ENCODE measurements at places on chromosomes 16 and 17.
A peak's percentile ranks its signal among the peaks of the same experiment; 100 is the strongest.

GRCh38 chr16:22864375-22864774 is 50.4 kb downstream of the HS3ST2 start:
- DNase-seq = no peak

DNA sequence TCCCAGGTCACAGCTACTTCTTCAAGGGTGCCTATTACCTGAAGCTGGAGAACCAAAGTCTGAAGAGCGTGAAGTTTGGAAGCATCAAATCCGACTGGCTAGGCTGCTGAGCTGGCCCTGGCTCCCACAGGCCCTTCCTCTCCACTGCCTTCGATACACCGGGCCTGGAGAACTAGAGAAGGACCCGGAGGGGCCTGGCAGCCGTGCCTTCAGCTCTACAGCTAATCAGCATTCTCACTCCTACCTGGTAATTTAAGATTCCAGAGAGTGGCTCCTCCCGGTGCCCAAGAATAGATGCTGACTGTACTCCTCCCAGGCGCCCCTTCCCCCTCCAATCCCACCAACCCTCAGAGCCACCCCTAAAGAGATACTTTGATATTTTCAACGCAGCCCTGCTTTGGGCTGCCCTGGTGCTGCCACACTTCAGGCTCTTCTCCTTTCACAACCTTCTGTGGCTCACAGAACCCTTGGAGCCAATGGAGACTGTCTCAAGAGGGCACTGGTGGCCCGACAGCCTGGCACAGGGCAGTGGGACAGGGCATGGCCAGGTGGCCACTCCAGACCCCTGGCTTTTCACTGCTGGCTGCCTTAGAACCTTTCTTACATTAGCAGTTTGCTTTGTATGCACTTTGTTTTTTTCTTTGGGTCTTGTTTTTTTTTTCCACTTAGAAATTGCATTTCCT is 3.4 kb upstream of the LPCAT2 start:
- DNase-seq = no peak

GRCh38 chr17:72575542-72576233 is 454.9 kb downstream of the SOX9 start:
- DNase-seq = no peak

GRCh38 chr16:68921637-68922036 is 78.3 kb downstream of the TANGO6 start:
- DNase-seq = no peak

GRCh38 chr17:50547035-50547735 is at the start of gene SPATA20:
Gene SPATA20, plus strand, starts transcription at chr17:50547174. Its CDS starts 35 bp downstream, at chr17:50547209.
- peak; percentile 75 for DNase-seq

DNA sequence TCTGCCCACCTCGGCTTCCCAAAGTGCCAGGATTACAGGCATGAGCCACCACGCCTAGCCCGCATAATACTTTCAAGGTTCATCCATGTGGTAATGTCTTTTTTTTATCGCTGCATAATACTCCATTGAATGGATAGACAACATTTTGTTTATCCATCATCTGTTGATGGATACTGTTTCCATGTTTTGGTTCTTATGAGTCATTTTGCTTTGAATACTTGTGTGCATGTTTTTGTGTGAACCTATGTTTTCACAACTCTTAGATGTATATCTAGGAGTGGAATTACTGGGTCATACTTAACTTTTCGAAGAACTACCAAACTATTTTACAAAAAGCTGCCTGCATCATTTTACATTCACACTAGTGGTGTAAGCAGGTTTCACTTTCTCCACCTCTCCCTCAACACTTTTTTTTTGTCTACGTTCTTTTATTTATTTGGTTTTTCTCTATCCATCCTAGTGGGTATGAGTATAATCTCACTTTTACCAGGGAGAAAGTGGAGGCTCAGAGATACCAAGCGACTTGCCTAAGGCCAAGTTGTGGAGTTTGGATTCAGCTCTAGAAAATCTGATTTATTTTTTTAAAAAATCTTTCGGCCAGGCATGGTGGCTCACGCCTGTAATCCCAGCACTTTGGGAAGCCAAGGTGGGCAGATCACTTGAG is 151.2 kb downstream of the CMIP start:
- no peak for DNase-seq

DNA sequence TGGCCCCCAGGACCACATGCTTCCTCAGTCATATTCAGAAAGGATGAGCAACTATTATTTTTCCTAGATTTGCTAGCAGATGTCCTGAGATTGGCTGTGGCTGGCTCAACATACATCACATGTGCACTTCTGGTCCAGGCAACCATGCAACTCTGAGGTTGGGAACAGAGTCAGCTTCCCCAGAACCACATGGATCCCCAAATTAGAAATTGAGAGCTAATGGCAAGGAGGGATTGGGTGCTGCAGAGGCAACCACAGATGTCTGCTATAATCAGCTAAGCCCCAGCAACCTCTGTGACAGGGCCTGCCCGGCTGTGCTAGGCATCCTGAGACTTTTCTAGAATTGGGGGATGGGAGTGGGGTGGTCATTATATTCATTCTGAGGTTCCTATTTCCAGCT is 33.8 kb upstream of the CLEC18A start:
- DNase-seq = no peak

- DNase-seq = no peak
These were observed 4.2 kb upstream of the LLGL2 start for GRCh38 chr17:75521290-75521689.

DNA sequence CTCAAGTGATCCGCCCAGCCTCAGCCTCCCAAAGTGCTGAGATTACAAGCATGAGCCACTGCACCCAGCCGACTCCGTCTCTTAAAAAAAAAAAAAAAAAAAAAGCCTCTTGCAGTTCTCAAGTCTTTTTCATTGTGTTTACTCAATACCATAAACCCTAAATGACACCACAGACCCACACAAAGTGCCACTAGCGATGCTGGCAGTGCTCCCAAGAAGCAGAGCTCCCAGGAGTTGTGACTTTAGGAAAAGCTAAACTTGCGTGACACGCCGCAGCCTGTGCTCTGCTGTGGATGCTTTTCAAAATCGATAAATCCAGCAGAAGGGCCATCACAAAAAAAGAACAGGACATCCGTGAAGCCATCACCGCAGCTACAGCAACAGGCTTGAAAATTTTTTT is 114.7 kb downstream of the ANKRD11 start:
- no peak for DNase-seq

DNA sequence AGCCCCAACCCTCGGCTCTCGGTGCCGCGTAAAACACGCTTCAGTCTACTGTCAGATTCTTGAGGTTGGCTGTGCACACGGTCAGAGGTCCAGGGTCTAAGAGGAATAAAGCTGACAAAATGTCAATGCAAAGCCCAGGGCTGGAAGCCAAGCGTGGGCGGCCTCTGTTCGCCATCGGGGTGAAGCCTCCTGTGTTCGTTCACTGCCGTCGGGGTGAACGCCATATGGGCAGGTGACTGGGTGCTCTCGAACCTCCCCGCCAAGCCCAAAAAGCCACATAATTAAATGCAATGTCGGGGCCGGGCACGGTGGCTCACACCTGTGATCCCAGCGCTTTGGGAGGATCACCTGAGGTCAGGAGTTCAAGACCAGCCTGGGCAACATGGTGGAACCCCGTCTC is 44.6 kb downstream of the MRM3 start:
- DNase-seq = no peak

DNA sequence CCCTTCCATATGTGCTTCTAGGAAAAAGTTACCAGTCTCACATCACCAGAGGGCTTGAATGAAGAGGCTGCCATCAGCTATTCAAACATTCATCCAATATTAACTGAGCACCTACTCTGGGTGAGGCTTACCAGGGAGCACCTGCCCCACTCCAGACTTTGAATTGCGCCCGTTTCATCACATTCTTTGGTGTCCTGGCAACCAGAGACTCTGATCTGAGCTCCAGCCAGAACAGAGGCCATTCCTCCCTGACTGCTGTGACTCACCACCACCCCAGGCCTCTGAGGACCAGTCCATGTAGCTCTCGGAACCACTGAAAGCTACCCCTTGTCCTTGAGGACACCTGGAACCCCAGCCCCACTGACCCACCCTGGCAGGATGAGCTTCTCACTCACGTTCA is at the start of gene C16orf96:
TSS of gene C16orf96 (plus strand) at position 229 of the 400 bp plus-strand sequence. CDS start at position 379, 150 bp downstream.
- DNase-seq = no peak

DNA sequence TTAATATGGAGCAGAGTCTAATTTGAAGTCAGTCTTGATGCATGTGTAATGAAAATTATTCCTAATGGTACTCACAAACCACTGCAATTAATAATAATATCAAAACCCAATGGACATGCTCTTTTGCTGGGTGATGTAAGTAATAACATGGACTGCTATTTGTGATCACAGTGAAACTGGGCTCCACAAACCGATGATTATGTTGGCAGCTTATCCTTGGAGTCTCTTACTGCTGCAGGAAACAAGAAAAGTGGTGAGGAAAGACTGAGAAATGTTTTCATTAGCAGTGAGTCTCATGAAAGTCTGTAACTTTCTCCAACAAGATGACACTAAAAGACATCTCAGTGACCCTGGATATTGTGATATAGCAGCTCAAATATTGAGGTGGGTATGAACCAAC is 45.2 kb downstream of the TMEM100 start:
- DNase-seq = no peak

DNA sequence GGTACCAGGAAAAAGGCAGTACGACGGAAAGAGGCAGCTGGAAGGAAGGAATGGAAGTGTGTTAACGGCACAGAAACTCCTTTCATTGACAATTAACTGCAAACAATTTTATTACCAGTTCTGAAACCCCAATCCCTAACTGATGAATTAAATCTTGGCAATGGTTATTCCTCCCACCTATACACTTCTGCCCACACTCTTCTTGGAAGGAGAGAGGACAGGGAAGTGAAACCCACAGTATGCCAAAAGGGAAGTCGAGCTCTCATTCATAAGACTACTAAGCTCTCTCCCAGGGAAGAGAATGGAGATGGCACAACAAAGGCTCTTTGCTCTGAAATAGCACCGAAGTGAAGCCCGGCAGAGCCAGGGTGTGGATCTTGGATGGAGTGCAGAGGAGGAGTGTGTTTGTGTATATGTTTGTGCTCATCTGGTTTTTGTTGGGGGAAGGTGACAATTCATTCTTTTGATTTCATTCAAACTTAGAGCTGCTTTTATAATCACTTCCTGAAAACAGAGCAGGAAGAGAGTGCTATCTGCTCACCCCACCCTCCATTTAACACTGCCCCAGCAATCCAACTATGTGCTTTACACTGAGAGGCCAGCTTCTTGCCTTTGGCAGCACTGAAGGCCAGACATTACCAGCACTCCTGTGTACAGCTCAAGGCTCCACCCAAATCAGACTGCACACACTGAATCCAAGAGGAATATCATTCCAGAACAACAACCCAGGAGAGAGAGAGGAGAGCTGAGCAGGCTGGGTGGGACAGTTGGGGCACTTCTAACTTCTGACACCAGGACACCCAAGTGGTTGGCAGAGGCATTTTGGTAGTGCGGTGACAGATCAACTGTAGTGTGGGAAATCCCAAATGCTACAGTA is 68.7 kb downstream of the HIC1 start:
- DNase-seq = no peak

GRCh38 chr17:81921537-81921862 is 3.5 kb upstream of the SIRT7 start:
- DNase-seq = no peak
